Fibroblast of skin of left quadriceps (primary cell): ENCODE measurements at places on chromosomes 11 and 22.

DNA sequence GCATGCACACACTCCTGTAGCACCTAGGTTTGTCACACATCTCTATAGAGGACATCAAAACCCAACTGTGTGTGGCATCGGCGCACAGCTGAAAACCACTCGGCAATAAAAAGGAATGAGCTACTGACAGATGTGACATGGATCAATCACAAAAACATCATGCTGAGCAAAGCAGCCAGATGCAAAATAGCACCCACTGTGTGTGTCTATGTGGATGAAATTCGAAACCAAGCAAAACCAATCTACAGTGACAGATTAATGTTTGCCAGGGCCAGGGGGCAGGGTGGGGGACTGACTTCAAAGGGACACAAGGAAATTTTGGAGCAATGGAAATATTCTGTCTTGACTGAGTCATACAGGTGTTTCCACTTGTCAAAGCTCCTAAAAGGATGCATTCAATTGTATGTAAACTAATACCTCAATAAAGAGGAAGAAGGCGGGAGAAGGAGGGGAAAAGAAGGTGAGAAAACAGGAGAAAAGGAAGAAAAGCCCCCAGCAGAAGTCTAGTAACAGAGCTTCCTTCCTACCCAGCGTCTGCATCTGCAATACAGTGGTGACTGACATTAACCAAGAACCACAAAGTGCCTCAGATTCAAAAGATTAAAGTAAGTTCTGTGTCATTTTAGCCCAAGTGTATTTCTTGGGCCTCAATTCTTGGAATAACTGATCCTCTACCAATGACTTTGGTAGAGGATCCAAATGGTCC, 49.8 kb downstream of the PACSIN2 start:
- no peak for DNase-seq

GRCh38 chr11:9120664-9121468, 29.5 kb upstream of the SCUBE2 start:
- no peak for DNase-seq

DNA sequence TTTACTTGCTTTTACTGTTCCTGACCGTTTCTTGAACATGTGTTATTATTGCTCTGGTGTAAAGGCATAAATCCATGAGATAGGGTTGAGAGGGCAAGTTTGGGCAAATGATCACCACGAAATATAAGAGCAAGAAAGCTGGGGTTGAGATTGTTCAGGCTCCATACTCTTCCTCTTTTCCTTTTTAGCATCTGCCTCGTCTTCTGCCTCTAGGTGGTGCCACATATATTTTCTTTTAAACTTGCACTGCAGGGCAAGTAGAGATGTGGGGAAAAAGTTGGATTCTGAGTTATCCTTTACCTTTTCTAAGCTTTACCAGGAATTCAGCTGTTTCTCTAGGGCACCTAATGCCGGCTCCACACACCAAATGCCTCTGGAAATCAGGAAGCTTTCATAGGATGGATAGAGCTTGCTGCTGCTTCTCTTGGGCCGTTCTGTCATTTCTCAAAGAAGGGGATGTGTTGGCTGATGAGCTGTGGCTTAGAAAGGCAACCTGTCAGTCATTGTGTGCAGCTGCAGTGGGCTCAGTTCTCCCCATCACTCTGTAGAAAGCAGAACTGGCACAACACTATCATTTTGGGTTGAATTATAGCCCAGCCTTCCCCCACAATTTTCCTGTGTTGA, 98.2 kb downstream of the LDLRAD3 start:
- DNase-seq, result no peak

GRCh38 chr11:83691451-83691950, 405.3 kb upstream of the CCDC90B start:
- peak; percentile 29 for DNase-seq

DNA sequence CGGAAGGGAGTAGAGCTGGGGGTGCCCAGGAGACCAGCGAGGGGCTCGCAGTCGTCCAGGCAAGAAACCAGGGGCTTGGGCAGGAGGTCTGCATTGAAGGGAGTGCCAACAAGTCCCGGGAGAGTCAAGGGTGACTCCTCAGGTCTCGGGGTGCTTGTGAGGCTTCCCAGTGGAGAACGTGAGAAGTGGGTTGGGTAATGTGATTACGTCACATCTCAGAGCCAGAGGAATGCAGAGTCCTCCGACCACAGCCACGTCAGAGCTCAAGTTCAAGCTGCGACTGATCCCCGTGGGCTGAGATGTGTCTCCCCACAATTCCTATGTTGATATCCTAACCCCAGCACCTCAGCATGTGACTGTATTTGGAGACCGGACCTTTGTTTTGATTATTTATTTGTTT, 89.7 kb upstream of the SHANK2 start:
- DNase-seq, result no peak

DNA sequence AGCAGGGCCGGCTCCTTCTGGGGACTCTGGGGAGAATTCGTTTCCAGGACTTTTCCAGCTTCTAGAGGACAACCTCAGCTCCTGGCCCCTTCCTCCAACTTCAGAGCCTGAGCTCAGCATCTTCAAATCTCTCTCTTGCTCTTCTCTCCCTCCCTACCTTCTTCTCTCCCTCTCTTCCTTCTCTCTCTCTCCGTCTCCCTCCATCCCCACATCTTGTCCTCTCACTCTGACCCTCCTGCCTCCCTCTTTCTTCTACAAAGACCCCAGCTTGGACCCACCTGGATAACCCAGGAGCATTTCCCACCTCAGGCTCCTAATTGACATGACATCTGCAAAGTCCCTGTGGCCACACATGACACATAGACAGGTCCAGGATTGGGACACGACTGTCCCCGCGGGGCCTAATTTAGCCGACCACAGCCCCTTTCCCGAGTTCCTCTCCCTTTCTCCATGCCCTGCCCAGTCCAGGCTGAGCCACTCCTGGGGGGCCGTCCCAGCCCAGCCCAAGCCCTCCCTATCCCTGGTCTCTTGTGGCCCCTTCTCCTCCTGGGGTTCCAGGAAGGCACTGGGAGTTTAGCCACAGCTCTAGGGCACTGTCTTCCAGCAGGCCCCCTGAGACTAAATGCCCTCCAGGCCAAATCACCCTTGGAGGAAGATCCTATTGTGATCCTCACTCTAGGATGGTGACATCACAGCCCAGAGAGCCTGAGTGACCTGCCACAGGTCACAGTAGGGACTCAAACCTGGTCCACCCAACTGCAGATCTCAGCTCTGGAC, 36.9 kb downstream of the IGLL5 start:
- DNase-seq, result no peak

GRCh38 chr11:68270196-68271022, 1.4 kb downstream of the C11orf24 start:
- DNase-seq, result no peak

DNA sequence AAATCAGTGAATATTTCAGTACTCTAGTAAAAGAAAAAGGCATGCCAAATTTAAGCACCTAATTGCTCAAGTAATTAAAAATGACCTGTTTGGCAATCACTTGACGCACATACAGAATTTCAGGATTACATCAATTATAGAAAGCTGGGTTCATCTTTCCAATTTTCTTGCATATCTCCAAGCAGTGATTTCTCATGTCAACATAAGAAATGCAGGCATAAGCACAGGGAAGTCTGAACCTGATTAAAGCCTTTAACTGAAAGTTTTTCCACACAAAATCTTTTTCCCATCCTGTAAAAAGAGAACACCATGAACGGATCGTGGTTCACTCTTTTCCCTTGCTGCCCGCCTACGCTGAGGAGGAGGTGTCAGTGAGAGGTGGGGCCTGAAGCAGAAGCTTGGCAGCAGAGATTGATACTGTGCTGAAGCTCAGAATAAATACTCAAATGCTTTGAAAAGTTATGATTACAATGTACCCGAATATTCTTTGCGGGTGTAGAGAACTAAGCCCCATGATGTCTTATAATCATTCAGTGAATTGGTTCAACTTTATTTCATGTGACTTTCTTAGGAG, 704.1 kb upstream of the CCDC90B start:
- DNase-seq, result no peak

DNA sequence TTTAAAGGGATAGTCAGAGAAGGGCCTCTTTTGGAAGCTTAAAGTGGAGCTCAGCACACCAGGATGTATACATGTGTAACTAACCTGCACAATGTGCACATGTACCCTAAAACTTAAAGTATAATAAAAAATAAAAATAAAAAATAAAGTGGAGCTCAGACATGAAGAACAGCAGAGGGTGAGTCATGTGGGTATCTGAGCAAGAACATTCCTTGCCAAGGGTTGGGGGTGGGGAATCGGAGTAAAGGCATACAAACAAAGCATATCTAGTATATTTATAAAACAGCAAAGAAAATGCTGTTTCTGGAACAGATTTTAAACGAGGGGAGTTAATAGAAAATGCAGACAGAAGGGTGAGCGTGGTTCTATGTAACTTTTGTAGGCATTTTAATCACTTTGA, 562.6 kb upstream of the ANO3 start:
- DNase-seq, result no peak

- DNase-seq, result peak; percentile 93
Measured at GRCh38 chr11:89381094-89381493, 110.1 kb downstream of the NOX4 start.

DNA sequence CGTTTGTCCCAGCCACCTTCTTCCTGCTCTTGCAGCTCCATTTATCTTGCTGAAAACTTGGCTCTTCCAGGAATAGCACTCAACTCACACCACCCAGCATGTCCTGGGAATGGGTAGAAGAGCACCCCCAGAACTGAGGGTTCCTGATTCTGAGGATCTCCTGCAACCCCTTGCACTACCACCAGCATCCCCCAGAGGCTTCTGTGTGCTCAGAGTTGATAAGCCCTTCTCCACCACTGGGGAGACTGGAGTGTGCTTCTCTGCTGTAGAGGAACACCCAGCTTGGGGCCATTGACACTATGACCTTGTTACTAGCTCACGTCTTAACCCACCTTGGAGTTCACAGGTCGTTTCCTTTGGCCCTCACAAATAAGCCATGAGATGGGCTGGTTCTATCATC, 121.0 kb downstream of the GRIK4 start:
- no peak for DNase-seq

GRCh38 chr11:61659413-61660196, 20.6 kb upstream of the DAGLA start:
- DNase-seq, result no peak

- no peak for DNase-seq
Measured at GRCh38 chr11:2867142-2867541, 18.4 kb downstream of the CDKN1C start.

DNA sequence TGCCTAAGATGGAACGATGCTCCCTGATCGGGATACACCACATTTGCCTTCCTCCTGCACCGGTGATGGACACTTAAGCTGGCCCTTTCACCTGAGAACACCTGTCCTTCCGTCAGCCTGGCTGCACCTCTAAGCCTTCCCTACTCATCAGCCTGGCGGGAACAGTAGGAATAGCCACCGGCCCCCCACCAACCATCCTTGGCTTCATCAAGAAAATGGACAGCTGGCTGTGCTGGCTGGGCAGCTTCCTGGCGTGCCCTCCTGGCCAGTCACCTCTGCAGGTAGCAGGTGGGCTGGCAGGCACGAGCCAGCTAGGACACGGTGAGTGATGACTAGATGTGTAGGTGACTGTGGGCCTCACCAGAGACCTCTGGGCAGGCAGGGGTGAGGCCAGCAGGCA, 142.8 kb downstream of the CTTN start:
- no peak for DNase-seq

- no peak for DNase-seq
Measured at GRCh38 chr11:34364102-34364501, 6.3 kb upstream of the ABTB2 start.
